ENCODE measurements at places on chromosomes 4 and X.

DNA sequence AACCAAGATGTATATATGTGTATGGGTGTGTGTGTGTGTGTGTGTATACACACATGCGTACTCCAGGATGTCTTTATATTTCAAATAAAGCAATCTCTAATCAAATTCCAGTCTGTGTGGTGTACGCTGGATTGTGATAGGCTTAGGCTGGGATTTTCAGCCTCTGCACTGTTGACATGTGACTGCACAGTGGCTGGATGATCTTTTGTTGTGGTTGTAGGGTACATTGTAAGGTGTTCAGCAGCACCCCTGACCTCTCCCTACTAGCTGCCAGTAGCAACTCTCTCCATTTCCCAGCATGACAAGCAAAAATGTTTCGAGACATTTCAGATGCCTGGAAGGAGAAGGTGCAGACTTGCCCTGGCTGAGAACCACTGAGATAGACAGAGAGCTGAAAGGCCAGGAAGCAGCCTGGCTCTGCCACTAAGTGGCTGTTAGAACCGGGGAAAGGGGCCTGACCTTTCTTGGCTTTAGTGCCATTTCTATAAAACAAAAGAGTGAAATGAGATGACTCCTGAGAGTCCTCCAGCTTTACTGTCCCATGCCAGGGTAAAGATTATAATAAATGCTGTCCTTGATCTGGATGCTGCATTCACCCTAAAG is 10.5 kb downstream of the PGM2 start:
- DNase-seq, result no peak

- DNase-seq, result no peak
Measured at GRCh38 chr4:5992171-5992827, 25.9 kb downstream of the C4orf50 start.

- no peak for DNase-seq
Measured at GRCh38 chr4:7703688-7704087, 236.0 kb downstream of the AFAP1 start.

- DNase-seq, result no peak
Measured at GRCh38 chr4:72712997-72713396, 144.0 kb upstream of the ADAMTS3 start.

DNA sequence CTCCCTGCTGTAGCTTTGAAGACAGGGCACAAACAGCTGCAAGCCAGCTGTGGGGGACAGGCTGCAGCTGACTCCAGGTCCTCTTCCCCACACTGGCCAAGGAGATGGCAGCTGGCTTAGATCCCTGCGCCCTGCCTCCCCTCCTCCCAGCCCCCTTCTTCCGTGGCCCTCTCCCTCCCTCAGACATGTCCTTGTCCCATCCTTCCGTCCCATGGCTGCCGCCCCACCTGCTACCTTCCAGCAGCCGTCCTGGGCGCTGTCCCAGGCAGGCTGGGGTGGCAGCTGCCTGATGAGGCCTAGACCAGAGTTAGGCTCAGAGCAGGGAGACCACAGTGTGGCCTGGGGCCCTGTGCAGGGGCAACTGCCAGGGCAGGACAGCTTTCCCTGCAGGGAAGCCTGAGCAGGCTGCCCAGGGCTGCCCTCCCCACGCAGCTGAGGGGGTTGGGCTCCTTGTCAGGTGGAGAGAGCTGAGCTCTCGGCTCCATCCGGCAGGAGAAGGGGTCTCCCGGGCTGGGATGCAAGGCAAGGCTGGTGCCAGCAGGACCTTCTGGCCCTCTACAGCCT is 3.3 kb upstream of the BGN start:
- DNase-seq, result no peak

- no peak for DNase-seq
Measured at GRCh38 chr4:67480810-67481209, 64.5 kb downstream of the CENPC start.

DNA sequence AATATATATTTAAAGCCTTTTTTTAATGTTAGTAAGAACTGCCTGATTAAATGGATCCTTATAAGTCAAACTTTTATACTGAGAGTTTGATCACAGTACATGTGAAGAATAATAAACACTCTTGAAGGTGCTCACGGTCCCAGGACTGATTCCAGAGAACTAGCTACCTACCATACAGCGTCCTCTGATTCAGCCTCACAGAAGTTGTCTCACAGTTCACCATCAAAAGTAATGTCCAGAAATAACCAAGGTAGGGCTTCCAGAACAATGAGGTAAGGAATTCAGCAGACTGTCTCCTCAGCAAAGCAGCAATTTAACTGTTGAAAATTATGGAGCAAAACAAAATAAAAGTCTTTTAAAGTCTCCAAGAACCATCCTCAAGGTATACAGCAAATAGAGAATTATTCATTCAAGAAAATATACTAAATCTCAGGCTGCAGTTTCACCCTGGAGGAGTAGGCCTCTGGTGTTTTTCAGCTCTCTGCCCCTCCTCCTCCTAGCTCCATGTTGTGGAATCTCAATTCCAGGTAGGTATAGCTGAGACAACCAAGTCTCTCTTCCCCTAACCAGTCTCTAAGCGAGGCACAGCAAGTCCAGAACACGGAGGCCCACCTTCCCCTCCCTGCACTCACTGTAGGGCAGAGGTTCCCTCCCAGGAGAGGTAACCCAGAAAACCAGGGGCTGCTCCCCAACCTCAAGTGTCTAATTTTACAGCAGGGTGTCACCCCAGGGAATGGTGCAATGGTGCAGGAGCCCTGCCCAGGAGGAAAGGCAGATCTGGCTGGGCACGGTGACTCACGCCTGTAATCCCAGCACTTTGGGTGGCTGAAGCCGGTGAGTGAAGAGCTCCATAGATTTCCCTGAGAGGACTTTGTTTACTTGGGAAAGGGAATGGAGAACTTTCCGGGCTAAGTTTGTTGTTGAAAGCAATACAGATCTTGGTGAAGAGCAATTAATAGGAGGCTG is 28.6 kb downstream of the FAM241A start:
- DNase-seq, result no peak

GRCh38 chrX:150983521-150984168 is 510 bp downstream of the HMGB3 start:
- no peak for DNase-seq

DNA sequence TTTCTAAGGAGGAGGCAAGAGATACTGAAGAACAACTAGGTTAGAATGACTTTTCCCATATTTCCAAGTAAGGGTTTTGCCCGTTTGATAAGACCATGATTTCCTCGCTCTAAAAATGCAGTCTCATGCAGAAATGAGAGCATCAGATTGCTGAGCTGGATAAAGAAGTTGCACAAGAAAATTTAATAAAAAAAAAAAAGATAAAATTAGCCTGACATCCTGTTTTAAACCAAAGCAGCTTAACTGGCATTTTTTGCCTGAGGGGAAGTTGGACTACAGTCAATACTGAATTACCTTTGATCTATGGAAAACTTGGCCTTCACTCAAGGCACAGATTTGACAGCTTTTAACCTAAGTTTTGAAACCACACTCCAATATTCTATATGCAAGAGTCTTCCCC is 208.4 kb downstream of the GASK1B start:
- no peak for DNase-seq

DNA sequence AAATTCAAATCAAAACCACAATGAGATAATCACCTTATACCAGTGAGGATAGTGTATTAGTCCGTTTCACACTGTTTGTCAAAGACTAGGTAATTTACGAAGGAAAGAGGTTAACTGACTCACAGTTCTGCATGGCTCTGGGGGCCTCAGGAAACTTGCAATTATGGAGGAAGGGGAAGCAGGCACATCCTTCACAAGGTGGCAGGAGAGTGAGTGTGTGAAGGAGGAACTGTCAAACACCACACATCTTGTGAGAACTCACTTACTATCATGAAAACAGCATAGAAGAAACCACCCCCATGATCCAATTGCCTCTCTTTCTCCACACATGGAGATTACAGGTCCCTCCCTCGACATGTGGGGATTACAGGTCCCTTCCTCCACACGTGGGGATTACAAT is 54.7 kb upstream of the TRPC5 start:
- no peak for DNase-seq

DNA sequence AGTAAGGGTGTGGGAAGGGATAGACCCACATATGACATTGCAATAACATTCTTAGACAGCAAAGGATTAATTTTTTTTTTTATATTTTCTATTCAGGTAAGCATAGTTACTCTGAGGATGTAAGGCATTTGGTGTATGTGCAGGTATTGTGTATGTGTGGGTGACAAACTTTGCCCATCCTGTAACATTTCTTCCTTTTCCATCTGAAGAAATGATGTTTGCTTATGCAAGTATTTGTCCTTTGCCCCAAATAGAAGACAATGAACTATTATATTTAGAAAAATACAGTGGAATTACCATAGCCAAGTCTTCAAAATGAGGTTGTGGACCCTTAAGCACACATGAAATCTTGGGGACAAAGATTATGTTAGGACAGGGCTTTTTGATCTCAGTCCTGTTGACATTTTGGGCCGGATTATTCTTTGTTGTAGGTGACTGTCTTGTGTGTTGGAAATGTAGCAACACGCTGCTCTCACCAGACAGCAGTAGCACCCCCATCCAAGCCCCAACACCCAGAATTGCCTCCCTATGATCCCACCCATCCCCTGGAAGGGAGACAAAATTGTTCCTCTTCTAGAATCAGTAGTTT is 1244.7 kb downstream of the STIM2 start:
- no peak for DNase-seq

DNA sequence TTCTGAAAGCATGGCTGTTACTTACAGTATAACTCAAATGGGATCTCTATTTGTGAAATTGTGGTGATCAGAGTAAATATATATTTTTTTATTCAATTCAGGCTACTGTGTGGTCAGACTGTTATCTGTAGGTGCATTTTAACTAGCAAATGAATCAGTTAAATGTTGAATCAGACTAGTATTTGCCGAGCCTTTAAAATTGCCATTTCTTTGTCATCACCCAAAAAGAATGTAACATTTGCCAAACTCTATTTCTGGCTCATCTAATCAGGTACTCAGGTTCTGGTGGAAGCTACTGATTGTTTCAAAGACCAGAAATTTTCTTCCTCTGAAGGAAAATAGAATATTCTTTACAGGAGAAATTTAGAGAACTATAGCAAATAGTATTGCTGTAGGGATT is 1.8 kb upstream of the NAA15 start:
- no peak for DNase-seq

DNA sequence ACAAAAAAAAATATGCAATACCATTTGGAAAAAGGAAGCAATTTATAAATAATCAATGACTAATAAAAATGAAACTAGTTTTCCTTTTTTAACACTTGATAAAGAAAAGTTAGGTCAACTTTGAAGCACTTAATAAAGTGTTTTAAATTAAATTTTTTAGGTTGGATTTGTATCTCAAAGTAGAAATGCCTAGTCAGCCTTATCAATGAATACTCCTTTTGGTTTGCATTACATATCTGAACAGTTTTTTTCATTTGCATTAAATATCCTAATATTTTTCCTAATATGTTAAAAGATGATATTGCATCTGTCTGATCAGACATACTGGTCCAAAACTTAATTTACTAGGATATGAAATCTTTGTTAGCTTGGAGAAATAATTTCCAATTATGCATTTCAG is 155.8 kb upstream of the ZFP42 start:
- no peak for DNase-seq

DNA sequence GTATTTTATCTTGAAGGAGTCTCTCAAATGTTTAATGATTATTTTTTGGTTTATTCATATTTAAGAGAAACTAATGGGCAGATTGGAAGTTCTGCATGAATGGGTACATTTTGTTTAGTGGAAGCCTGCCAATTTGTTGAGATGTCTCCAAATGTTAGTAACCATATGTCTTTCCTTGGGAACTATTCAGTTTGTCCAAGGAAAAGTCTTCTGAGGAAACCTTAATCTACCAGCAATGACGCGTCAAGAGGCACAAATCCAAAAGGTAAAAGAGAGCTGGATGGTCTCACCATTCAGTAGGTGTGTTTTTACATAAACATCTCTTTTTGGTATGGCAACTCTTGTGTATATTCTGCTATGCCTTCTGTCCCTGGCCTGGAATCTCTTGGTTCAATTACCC is 37.4 kb upstream of the NDST3 start:
- DNase-seq, result no peak

GRCh38 chr4:83708500-83709175 is 172.7 kb downstream of the GPAT3 start:
- DNase-seq, result no peak

- no peak for DNase-seq
Measured at GRCh38 chr4:56708146-56708545, 27.1 kb upstream of the HOPX start.

DNA sequence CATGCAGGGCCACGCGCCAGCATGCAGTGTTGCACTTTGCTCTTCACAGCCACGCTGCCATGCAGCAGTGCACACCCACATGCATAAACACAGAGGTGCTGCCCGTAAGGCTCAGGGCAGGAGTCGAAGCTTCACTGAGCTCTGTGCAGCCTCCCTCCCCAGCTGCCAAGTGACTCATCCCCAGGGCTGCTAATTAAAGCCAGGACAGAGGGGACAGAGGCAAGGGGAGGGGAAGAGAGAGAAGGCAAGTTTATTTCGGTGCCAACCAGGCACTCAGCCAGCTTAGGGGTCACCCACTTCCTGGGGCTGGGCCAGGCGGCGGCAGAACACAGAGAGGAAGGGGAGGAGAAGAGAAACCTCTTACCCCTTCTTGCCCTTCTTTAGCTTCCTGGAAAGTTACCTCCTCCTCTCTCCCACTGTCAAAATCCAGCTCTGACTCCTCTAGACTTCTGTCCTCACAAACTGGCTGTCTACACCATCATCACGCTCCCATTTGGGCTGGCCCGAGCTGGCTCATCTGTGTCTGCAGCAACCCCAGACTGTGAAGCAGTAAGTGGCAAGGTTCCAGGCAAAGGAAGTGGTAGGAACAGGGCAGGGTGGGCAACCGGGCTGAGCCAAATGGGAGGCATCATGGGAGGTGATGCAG is 6.2 kb upstream of the IQSEC2 start:
- no peak for DNase-seq

DNA sequence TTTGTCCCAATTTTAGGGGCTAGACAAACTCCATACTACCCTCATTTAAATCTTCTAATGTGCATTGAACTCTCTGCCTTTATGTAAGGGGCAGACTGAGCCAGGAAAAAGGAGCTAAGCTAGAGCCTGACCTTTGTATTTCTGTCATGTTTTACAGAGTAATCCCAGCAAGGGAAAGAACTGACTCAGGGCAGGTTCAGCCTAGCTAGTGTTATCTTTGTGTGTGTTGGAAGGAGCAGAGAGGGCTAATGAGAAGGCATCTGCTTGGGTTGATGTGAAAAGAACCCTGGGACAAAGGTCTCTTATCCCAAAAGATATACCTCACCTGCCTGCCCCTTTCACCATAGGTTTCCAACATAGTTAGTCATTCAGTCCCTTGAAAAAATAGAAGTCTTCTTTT is 31.7 kb downstream of the IGSF1 start:
- no peak for DNase-seq

- no peak for DNase-seq
Measured at GRCh38 chr4:38495446-38495845, 168.6 kb upstream of the KLF3 start.

DNA sequence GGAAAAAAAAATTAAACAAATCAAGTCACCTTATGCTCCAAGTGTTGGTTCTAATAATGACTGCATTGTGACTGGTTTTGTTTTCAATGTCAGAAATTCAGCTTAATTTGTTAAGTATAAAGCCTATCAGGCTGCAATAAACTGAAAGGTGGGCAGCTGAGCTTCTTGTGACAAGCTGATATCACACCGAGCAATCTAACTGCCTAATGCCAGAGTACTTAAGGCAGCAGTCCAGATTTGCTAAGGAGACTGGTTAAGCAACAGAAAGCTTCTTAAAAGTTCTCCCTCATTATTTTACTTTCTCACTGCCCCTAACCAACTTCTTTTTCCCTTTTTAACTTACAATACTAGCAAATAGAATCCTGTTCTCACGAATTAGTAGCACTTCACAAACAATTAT is 201.0 kb downstream of the MAB21L2 start:
- no peak for DNase-seq

Data from esophagus squamous epithelium (tissue), 5 donors.